ENCODE measurements at places on chromosomes 7 and 10.

GRCh38 chr7:76513817-76514799, 3.8 kb downstream of the UPK3B start:
- ATAC-seq: no peak

DNA sequence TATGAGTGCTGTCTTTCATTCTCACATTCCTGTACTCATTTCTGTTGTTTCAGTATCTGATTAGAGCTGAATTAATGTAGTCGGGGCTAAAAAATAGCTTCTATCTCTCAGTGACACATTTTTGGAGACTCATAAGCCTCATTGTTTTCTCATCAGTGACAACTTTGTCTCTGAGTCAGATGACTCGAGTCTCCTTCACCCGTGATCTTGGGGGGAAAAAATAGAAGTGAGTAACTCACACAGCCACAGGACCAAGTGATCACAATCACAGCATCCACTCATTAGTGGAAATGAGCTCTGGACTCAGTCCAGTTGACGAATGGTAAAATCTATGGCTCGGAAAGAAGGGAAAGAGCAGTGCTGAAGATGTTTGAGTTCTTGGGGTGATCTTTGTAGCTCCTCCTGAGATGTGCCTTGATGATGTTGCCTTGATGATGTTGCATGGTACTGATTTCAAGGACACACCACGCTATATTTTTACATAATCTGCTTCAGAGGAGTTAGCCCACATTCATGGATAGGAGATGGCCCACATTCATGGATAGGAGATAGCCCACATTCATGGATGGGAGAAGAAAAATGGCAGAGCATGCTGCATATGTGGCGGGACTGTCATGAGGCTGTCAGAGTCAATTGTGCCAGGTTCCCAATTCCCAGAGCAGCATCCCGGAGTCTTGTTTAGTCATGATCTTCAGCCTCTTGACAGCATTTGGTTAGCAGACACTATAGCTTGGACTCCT, 214.7 kb downstream of the CELF2 start:
- ATAC-seq: no peak

GRCh38 chr7:44748948-44749731, 493 bp downstream of the ZMIZ2 start:
- no peak for ATAC-seq

DNA sequence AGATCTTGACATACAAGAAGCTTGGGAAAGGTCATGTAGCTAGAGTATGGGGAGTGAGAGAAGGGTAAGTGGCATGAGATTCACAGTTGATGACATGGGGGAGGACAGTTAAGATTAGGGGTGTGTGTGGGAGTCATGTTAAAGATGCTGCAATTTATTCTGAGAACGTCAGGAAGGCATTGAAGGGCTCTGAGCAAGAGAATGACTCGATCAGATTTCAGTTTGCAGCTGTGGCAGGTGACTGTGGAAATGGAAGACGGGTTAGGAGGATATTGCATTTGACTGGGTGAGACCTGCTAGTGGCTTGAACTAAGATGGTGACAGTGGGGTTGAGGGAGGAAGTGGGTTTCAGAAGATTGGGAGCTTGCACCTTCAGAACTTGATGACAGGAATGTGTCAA, 5.6 kb downstream of the CDC123 start:
- ATAC-seq: no peak

DNA sequence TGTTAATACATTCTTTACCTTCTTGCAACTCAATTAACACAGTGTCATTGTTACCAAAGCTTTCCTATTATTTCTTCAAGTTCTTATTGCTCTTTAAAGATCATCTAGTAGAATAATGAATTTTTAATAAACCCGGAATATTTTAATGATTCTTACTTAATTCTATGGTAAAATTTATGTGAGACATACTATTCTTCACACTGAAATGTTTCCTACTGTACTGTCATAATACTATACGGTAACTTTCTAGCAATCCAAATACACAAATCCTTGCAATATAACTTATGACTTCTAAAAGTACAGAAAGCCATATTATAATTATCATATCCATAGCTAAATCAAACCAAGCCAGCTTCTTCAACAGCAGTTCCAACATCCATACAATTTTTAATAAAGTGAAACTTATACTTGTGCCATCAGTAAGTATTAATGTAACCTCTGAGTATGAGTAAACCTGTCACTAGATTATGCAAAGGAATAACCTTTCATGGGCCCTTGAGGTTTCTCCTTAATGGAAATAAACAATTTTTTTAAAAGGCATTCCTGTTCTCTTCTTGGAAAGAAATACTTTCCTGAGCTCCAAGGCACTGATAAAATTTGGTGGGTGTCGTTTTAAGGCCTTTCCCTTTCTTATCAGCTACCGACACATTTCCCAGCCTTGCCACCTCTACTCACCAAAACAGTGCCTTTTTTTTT, 87.4 kb downstream of the IMMP2L start:
- ATAC-seq: no peak

DNA sequence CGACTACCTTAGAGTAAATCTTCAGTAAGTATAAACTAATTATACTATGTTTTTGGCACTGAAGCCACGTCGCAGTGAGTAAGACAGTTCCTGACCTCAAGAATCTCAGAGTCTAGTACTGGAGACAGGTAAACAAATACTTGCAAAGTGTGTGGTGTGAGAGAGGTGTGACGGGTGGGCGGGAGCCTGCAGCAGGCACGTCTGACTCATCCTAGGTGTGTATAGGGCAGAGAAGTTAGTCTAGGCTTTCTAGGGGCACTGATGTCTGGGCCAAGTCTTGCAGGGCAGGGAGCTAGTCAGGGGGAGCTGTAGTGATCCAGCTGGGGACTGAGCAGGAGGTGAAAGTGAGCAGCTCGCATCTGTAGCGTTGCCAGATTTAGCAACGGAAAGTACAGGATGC, 35.9 kb upstream of the SFTPD start:
- ATAC-seq: no peak

GRCh38 chr7:27303026-27303425, 60.4 kb downstream of the EVX1 start:
- no peak for ATAC-seq

DNA sequence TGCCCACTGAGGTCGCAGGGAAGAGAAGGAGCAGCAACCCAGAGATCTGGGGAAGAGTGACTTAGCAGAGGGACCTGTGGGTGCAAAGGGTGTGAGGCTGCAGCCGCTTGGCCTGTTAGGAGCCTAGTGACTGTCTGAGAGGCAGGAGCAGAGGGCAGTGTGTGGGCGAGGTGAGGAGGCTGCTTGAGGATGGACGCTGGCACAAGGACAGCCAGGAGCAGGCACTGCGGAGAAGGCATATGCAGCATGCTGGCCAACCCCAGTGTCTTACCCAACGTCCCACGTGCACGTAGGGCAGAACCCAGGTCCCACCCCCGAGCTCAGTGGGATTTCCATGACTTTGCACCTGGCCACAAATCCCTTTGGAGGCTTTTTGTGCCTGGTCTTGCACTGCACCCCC, 54.1 kb downstream of the C10orf105 start:
- no peak for ATAC-seq

DNA sequence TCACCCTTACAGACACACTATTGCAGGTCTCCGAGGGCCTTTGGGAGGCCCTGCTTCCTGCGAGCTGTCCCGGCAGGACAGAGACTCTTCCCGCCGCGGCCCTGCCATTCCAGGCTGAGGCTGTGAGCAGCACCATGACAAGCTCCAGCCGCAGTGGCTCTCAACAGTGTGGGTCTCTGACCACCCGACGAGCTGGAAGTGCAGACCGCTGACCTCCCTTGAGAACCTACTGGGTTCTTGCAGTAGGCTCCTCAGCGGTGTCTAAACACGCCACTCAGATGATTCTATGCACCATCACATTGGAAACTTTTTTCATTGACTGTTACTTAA, 303.4 kb downstream of the WDR37 start:
- ATAC-seq: no peak

- no peak for ATAC-seq
Measured at GRCh38 chr7:155763691-155764437, 48.4 kb downstream of the SHH start.

- 0 out of 3 replicates have a peak, but pooled peaks have one; percentile 26 for ATAC-seq
Measured at GRCh38 chr7:31687024-31687748, at the start of gene PPP1R17. TSS of gene PPP1R17 (plus strand) at chr7:31687215. CDS start at chr7:31692442, 5,227 bp downstream.

DNA sequence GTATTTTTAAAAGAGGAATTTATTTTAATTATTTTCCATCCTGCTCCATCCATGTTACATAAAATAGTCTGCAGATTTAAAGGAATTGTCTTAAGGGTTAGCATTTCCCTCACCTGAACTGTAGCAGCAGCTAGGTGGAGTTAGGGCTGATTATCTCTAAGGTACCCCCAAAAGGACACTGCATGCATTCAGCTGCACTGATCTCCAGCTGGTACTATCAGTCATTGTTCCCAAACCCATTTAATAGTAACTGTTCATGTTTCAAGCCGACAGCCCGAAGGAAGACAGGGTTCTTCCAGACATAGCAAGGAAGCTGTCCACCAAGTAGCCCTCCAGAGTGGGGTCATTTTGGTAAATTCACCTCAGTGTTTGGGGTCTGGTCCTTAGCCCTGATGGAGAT, 48.7 kb downstream of the FAM171A1 start:
- ATAC-seq: 0 out of 3 replicates have a peak, but pooled peaks have one; percentile 4

DNA sequence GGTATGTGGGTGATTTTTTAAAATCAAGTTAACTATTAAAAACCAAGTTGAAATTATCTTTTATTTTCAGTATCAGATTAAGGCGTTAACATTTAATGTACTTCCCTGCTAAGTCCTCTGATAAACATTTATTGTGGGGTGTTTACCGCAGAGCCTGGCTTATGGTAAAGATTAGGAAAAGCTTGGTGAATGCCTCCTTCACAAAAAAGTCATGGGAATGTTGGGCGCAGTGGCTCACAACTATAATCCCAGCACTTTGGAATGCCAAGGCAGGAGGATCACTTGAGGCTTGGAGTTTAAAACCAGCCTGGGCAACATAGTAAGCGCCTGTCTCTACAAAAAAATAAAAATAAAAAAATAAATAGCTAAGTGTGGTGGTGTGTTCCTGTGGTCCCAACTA, 53.3 kb downstream of the WAC start:
- no peak for ATAC-seq

DNA sequence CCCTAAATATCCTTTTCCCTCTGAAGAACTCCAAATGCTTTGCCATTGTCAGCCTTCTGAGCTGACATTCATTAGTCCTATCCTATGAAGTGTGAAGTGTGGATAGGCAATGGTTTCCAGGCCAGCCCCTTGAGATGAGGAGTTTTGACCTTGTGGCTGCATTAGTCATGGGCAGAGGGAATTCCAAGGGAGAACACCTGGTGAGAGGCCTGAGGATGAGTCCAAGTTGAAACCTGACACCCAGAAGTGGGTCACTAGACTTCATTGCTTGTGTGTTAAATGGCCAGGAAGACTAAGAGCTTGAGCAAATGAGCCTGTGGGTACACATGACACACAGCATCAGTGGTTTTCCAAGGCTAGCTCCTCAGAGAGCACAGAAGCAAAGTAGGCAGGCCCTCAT, 260.8 kb downstream of the SKAP2 start:
- no peak for ATAC-seq

- no peak for ATAC-seq
Measured at GRCh38 chr10:97851341-97852001, 1.8 kb downstream of the GOLGA7B start.

GRCh38 chr10:85848756-85849155, 517.8 kb downstream of the GRID1 start:
- no peak for ATAC-seq

GRCh38 chr10:79391231-79392019, 44.2 kb downstream of the PPIF start:
- no peak for ATAC-seq

GRCh38 chr10:124366825-124367224, 51.9 kb downstream of the OAT start:
- ATAC-seq: no peak

- no peak for ATAC-seq
Measured at GRCh38 chr10:34102893-34103506, 712.1 kb downstream of the PARD3 start.
